Astrocyte (in vitro differentiated cells and primary cell): ENCODE measurements at places on chromosomes 16 and 17.

GRCh38 chr17:31553506-31553905 lies 162.0 kb downstream of the RAB11FIP4 start:
- no peak for DNase-seq

DNA sequence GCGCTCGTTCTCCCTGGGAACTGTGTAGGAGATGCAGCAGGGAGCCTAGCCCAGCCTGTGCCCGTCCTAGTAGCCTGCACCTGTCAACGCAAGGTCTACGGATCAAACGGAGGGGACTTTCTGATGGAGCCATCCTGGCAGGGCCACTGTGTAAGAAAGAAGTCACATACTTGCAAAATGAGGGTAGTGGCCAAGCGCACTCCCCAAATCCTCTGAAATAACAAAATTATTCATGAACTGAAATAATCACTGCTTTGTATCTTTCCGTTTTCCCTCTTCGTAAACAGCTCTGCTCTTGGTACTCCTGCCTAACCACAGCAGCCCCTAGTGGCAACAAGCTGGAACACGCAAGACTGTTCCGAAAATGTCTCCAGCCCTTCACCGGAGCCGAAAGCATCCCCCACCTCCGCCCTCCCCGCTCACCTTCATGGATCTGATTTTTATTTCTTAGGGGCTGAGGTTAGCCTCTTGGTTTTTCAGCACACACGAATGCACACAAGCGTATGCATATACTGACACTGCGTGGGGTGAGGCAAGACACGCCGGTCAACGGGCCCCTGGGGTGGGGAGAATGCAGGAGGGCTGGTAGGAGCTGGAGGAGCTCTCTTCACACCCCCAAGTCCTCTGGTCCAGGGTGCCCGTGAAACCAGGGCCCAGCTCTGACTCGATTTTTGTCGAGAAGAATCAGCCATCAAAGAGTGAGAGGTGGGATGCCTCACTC lies 100.8 kb downstream of the ABCC12 start:
- DNase-seq, result peak; percentile 47

DNA sequence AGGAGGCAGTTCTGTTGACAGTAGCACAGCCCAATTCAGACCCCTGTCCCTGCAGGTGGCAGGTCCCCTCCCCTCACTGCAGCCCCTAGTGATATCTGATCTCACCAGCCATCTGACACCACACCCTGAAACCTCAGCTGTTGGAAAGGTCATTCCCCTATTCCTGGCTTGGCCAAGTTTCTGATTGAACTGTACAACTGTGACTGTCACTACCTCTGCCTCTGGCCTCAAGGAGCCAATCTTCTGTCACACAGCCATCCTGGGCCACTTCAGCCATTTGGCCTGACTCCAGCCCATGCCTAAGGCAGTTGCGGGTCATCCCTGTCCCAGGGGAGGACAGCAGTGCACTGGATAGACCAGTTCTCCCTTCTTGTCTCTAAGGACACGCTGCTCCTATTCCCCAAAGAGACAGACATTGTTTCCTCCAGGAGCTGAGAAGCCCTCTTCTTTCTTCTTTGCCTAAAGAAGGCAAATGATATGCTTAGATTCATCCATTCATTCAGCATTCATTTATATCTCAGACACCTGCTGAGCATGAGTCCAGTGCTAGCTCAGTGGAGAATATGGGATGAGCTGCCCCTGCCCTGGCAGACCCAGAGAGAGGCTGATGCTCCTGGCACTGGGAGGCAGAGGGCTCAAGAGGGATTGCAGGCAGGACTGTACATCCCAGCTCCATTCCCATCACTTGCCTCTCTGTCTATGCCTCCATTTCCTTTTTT lies 4.6 kb upstream of the ALDOA start:
- no peak for DNase-seq

DNA sequence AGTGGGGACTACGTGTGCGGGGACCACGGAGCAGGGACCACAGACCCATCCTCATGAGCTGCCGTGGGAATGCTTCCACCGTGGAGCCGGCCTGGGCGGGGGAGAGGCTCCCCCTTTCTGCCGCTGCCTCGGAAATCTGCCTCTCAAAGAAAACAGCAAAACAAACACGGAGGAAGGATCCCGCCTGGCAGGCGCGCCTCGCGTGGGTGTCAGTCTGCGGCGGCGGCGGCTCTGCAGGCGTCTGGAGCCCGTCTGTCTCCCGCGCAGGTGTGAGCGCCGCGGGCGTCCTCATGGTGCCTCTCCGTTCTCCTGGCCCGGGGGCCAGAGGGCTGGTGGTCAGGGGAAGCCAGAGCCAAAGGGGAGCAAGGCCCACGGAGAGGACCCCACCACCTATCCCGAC lies 27.5 kb downstream of the GSE1 start:
- DNase-seq, result no peak

DNA sequence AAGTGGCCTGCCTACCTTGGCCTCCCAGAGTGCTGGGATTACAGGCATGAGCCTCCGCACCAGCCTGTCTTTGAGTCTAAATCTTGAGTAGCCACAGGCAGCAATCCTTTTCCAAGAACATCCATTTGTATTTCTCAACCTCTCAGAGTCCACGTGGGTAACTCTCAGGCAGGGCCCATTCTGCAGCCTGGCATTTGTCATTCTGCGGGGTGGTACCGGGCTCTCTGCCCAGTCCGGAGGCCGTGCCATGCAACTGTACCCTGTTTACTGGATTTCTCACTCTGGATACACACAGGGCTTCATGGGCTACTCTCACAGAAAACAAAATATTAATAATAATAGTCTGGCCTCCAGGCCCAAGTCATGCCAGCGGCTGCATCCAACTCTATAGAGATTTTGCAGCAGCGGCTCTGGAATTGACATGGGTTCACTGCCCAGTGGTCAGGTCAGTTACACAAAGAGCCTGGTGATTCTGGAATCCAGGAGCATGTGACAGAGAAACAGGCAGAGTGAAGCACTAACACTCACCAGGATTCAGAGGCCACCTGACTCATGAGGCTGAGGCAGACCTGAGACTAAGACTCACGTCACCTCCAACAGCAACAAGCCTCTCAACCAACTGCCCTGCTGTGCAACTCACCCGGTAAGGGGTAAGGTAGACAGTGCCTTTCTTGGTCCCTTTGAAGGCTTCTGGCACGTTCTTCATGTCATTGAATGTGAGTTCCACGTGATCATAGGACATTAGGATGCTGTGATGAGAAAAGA lies 4.0 kb downstream of the WBP2 start:
- DNase-seq, result peak; percentile 63

DNA sequence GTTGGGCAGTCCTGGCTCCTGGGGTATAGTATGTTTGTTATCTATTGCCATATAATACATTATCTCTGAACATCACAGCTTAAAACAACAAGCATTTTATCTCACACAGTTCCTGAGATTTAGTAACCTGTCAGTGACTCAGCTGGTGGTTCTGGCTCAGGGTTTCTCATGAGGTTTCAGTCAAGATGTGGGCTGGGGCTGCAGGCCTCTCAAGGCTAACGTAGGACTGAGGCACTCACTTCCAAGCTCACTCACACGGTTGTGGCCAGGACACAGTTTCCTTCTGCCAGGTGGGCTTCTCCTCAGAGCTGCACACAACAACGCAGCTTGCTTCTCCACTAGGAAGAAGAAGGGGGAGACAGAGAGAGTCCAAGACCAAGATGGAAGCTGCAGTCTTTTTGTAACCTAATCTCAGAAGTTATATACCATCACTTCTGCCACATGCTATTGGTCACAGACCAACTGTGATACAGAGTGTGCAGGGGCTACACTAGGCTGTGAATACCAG lies 10.3 kb upstream of the MED13 start:
- DNase-seq, result peak; percentile 91
